AG04449 (cell line): ENCODE measurements at places on chromosomes 2 and 18.

DNA sequence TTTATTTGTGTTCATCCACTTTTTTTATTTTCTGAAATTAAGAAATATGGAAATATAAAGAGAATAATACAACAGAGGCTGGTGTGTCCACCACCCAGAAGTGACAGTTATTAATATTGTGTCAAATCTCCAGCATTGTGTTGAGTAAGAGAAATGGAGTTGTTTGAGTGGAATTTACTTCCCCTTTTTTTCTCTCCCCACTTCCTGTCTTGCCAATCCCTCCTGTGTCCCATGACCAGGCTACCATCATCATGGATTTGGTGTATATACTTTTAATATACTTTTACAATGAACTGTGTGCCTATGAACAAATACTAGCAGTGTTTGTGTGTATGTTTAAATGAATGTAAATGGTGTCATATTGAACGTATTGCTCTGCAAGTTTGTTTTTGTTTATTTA lies 276.9 kb upstream of the SKOR2 start:
- DNase-seq: no peak

GRCh38 chr2:120715941-120716340 lies 19.7 kb upstream of the GLI2 start:
- DNase-seq: no peak

DNA sequence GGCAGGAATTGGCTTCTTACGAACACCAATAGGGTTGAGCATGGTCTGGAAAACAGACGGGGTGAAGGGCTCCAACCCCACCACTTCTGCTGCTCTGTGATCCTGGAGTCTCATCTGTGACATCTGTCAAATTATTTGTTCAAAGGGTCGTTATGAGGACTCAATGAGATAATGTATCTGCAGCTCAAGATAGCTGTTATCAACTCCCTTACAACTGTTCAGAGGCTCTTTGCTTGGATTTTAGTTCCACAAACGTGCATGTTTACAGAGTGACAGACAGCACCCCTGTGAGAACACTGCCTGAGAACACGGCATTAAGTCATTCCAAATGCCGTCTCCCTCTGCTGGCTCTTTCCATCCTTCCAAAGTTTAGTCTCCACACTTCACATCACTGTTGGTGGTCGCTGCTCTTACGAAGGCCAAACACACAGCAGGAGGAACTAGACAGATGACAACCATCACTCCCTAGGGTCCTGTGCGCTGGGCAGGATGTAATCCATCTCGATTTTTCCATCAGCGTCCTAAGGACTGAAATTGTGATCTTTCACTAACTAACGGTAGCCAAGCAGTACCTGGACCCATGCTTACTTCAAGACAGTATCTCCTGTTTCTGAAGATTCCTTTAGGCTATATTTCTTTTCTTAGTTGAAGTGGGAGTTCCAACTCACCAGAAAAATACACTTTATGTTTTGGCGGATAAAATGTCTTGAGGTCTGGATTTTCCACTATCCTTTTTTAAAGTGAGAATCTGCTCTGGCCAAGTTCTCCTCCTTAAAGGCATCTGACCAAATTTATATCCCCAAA lies 220.3 kb downstream of the ANAPC1 start:
- no peak for DNase-seq

GRCh38 chr2:99679518-99679917 lies 189.7 kb upstream of the REV1 start:
- no peak for DNase-seq

GRCh38 chr2:3911882-3912455 lies 208.6 kb downstream of the DCDC2C start:
- no peak for DNase-seq

- DNase-seq: no peak
Observed at GRCh38 chr18:55455938-55456337, 132.1 kb downstream of the TCF4 start.

DNA sequence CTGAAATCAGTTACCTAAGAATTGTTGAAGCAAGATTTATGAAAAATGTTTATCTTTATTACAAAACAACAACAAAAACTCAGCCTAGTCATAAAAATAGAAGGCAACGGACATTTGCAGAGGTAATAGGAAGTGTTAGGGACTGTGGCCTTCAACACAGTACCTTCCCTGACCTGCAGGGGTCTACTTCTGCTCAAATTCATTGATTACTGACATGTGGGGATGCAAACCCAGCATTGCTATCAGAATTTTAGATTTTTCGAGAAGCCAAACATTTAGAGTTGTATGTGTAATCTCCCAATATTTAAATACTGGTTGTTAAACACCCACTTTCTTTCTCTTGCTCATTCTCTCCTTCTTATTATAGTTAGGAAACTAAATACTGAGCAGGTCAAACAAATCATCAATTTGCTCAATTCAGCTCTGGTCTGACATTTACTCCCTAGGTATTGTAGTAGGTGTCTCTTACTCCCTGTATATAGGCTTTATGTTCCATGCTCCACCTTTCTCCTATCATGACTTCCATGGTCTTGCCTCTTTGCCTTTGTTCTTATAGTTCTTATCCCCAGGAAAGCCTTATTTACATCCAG lies 198.5 kb downstream of the UBE2E3 start:
- no peak for DNase-seq

DNA sequence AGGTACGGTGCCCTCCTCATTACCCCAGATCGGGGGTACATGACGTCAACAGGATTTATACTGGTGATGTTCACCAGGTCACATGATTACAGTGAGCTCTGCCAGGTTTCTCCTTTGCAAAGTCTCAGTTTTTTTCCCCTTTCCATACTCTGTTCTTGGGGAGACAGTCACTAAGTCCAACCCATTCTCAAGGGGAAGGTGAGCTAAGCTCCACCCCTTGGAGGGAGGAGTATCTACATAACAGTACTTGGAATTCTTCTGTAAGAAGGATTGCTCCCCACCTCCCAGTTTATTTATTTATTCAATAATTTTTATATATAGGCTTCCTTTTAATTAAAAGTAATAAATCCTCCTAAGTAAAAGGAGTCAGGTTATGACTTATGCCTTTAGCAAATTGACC lies 34.1 kb upstream of the SOS1 start:
- DNase-seq: no peak

- DNase-seq: no peak
Observed at GRCh38 chr2:67579216-67579615, 182.1 kb downstream of the ETAA1 start.

- DNase-seq: no peak
Observed at GRCh38 chr2:110104025-110104771, 11.4 kb downstream of the MALL start.

DNA sequence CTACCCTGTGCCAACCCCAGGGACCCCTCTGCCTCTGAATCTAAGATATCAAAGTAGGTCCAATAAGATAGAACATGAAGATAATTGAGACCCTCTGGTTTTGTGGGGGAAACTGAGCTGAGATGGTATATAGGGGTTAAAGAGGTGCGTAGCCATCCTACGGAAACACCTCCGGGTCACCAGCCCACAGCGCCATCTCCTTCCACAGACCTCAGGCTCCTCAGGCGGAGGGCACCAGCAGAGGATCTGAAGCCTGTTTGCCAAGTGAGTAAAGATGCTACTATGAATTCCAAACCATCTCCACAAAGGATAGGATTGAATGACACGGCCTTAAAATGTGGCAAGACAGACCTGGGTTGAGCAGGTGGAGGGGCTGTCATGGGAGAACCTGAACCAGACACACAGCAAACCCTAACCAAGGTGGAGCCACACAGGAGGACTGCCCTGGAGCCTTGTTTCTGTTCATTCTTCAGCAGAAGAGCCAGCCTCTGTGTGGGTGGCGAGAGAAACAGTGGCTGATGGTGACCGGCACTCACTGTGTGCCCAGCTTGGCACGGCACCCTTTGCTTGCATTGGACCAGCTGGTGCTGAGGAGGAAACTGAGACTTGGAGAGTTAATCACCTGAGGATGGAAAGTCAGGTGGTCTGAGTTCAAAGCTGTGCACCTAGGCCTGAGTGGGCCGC lies 10.2 kb downstream of the GBX2 start:
- no peak for DNase-seq

- DNase-seq: peak; percentile 47
Observed at GRCh38 chr2:199273042-199273511, 184.7 kb downstream of the SATB2 start.

- DNase-seq: no peak
Observed at GRCh38 chr18:45384137-45384961, 230.9 kb upstream of the SLC14A2 start.

DNA sequence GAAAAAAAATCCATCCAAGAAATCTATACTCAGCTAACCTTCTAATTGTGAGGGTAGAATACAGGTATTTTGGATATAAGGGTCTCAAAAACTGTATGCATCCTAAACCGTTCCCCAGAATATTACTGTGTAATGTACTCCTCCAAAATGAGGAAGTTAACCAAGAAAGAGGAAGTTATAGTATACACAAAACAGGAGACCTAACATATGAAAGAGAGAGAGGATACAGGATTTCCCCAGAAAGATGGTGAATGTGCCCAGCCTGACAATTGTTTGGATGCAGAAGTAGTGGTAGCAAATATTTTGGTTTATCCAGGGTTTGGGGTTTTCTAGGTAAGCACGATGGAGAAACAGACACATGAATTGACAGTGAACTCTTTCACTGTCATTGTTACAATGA lies 50.6 kb downstream of the GALNT3 start:
- DNase-seq: no peak

- DNase-seq: no peak
Observed at GRCh38 chr18:6056171-6056910, 161.0 kb upstream of the TMEM200C start.

- DNase-seq: no peak
Observed at GRCh38 chr2:241986836-241987641, 117.5 kb downstream of the RTP5 start.

DNA sequence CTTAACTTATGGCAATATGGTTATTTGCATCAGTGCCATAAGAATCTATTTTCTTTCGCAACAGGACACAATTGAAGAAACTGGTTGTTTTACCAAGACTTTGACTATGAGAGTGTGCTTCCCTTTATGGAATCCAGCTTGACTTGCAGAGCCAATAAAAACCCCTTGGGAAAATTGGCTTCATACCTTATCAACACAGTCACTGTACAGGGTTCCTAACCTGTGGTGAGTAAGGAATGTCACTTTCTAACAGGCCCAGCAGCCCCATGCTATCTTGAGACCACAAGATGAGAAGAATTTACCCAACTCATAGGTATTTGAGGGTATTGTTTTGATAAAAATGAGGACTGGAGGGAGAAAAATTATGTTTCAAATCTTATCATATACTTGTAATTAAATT lies 418.5 kb upstream of the MAP2 start:
- no peak for DNase-seq

GRCh38 chr2:12702168-12703121 lies 14.3 kb upstream of the TRIB2 start:
- no peak for DNase-seq

- no peak for DNase-seq
Observed at GRCh38 chr18:35458677-35459441, 38.9 kb downstream of the INO80C start.

DNA sequence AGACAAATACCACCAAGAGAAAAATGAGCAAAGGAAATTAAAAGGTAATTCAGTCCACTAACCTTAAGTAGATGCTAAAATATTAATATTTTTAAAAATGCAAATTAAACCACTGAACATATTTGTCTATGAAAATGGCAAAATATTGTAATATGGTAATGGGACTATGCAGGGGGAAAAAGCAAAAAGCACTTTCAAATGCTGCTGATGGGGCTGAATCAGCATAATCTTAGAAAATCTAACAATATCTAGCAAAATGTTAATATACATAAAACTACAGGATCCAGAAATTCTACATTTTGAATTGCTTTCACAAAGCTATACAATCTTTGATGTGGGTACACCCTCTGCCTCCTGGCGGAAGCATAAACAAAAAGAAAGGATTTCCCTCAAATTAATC lies 86.9 kb upstream of the DTNB start:
- DNase-seq: no peak

DNA sequence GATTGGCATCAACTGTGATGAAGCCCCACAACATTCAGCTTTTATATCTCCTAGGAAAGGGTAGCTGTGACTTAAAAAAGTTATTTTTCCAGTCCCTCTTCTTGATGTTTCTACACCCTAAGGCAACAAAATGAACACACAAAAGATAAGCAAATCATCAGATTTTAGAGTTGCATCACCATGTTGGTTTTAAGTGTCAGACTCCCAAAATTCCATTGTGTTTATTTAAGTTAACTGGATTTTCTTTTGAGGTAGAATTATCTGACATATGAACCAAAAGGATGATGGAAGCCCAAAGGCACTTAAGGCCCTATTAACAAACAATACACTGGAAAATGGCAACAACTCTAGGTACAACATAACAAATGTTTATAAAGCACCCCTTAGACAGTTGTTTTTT lies 261.7 kb upstream of the SLC39A10 start:
- no peak for DNase-seq

GRCh38 chr2:88897715-88898114 lies 206.2 kb downstream of the RPIA start:
- no peak for DNase-seq

GRCh38 chr2:219362524-219363164 lies 25.1 kb downstream of the DNPEP start:
- peak; percentile 91 for DNase-seq

- DNase-seq: no peak
Observed at GRCh38 chr2:157093666-157094065, 163.8 kb upstream of the GALNT5 start.

DNA sequence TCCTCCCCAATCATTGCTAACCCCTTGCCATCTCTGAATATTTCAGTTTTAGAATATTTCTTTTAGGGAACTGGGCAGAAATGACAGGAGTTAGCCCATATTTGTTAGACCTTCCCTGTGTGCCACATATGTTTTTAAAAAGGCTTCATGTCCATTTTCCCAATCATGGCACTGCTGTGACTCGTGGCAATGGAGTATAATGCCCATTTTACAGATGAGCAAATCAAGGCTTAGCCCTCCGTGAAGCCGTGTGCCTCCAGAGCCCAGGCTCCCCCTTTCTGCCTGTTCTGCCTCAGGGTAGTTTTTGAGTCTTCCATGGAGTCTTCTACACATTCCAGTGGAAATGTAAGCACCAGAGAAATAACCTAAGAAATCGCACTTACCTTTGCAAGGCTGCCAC lies 130.1 kb downstream of the KCTD1 start:
- DNase-seq: no peak

- DNase-seq: no peak
Observed at GRCh38 chr2:181605889-181606837, 50.7 kb downstream of the CERKL start.

GRCh38 chr2:240401781-240402551 lies 33.5 kb upstream of the GPC1 start:
- no peak for DNase-seq

- no peak for DNase-seq
Observed at GRCh38 chr18:28690836-28691495, 514.0 kb upstream of the CDH2 start.

GRCh38 chr18:275486-275885 lies 7.6 kb upstream of the THOC1 start:
- DNase-seq: no peak

- no peak for DNase-seq
Observed at GRCh38 chr2:11457935-11458334, 8.0 kb downstream of the E2F6 start.
